ENCODE measurements at places on chromosomes 2 and 18. TPM values are rescaled to one million over a fixed set of nuclear protein-coding genes. Genes with fewer than 3 reads are reported as not detected.

DNA sequence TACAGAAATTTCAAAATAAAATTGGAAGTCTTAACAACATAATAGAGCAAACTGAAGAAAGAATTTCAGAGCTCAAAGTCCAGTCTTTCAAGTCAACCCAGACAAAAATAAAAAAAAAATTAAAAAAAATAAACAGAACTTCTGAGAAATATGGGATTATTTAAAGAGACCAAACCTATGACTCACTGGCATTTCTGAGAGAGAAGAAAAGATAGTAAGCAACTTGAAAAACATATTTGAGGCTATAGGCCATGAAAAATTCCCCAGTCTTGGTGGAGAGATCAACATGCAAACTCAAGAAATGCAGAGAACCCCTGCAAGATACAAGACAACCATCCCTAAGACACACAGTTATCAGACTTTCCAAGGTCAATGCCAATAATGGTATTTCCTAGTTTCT, 167.4 kb downstream of the RNF144A start:
- DNase-seq, result no peak

The HRH4 gene
- 0.06 TPM for total RNA-seq

DNA sequence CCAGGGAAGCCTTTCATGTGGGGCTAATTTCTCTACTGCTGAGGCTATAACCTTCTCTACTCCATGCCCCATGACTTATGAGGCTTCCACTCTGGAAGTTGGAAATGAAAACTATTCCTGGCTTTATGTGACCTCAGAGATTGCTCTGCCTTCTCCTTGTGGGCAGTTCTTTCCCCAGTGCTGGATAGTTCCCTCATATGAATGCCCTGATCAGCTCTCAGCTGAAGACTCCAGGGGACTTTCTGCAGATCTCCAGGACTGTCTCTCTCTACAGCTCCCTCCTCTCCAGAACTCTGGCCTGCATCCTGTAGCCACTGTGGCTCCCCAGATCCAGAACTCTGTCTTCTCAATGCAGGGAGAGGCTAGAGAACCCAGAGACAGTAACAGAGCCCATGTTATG, 235.1 kb downstream of the SEPTIN10 start:
- no peak for DNase-seq

- no peak for DNase-seq
These were observed 56.4 kb upstream of the CCDC141 start for GRCh38 chr2:179106342-179106675.

The SETBP1 gene
- total RNA-seq, result 18.0 TPM

DNA sequence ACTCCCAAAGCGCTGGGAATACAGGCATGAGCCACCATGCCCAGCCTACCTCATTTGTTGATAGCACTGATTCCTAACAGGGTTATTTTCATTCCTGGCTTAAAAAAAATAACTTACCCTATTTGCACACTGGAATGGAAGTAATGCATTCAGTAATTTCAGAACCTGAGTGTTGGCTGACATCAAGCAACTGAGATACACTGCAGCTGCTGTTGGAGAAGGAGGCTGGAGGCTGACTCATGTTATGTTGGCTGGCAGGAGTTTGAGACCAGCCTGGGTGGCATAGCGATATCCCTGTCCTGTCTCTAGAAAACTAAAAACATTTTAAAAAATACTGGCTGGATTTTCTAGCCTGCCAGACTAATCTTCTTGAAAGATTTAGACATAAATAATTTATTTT, 385.1 kb upstream of the MEX3C start:
- no peak for DNase-seq

The ERICH2 gene
- not detected for total RNA-seq
